ENCODE measurements at places on chromosomes 7 and 10.

- no peak for DNase-seq
Measured at GRCh38 chr7:74138945-74139843, 35.0 kb upstream of the EIF4H start.

DNA sequence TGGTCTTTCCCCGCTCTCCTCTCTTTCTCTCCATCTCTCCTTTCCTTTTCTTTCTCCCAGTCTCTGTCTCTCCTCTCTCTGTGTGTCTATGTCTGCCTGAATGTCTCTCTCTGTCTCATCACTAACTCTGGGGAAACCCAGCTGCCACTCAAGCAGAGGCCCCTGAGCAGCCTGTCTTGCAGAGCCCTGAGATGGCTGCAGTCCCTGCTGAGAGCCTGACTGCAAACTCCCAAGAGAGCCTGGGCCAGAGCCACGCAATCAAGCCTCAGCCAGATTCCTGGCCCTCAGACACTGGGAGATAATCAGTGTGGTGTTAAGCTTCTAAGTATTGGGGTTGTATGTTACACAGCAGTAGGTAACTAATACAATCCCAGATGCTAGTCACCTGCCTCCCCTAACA is 91.5 kb downstream of the PAXIP1 start:
- no peak for DNase-seq

DNA sequence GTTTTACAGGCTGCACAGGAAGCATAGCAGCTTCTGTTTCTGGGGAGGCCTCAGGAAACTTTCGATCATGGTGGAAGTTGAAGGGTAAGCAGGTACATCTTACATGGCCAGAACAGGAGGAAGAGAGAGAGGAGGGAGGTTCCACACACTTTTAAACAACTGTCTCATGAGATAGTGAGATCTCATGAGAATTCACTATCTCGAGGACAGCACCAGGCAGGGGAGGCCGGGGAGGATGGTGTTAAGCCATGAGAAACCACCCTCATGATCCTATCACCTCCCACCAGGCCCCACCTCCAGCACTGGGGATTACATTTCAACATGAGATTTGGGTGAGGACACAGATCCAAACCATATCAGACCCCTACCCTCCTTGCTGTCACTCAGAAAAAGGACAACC is 23.7 kb downstream of the ZNF503 start:
- DNase-seq = no peak

DNA sequence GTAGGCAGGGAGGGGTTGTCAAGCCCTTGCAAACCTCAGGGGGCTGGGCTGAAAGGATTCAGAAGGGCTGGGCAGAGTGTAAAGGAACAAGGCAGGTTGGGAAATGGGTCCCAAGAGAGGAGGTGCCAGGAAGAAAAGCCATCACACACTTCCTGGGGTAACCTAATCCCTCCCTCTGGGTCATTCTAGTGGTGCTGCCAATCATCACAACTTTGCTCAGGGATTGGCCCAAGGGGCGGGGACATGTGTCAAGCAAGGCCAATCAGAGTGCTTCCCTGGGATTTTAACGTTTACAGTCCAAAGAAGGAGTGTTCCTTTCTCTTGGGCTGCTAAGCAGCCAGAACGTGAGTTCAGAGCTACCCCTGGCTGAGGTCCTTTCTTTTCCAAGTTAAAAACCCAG is 57.1 kb upstream of the NPTX2 start:
- no peak for DNase-seq

DNA sequence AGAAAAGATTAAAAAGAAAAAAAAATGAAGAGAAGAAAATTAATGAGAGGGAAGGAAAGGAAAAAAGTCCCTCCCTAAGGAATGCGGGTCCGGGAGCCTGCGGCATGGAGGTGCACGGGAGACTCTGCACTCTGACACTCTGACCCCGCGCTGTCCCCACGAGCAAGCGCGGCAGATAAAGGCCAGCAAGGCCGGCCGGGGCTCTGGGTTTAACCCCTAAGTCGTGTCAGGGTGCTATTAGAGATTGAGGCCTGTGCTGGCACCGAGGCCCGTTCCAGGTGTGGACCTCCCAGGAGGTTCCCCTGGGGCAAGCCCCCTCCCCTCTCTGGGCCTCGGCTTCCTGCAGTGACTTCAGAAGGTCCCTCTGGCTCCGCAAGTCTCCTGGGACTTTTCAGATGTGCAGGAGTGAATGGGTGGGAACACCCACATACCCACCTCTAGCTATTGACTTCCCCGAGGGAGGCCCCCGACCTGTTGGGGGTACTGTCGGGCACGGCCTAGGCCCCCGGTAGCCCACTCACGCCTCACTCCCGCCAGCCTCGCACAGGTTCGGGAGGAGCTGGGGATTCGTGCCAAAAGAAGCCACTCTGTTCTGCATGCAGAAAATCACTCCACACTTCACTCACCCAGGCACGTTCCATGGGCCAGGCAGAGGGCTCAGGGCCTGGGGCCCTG is 164.1 kb downstream of the TCERG1L start:
- DNase-seq = no peak

DNA sequence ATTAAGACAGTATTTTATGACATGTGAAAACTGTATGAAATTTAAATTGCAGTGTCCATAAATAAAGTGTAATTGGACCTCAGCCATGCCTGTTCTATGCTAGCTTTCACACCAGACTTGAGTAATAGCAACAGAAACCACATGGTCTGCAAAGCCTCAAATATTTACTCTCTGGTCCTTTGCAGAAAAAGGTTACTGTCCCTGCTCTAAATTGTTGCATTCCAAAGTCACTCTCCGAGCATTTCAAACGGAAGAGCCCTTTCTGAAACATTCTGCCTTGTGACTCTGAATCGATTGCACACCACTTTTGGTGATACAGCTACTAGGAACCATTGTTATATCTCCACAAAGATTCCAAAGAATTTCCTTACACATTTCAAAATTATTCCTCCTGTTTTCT is 81.0 kb upstream of the STK17A start:
- DNase-seq = no peak
